Cortex of kidney (tissue), 1 donor: ENCODE measurements at places on chromosomes 4 and X.

DNA sequence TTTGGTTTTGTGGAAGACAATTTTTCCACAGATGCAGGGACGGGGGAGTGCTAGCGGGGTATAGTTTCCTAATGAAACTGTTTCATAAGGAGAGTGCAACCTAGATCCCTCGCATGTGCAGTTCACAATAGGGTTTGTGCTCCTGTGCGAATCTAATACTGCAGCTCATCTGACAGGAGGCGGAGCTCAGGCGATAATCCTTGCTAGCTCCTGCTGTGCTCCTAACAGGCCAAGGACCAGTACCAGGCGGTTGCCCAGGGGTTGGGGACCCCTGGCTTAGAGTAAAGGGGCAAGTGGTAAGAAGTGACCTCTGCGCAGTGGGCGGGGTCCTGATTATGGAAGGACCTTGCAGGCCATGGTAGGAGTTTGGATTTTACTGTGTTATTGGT is 3.8 kb downstream of the SCML1 start:
- DNase-seq, result no peak

DNA sequence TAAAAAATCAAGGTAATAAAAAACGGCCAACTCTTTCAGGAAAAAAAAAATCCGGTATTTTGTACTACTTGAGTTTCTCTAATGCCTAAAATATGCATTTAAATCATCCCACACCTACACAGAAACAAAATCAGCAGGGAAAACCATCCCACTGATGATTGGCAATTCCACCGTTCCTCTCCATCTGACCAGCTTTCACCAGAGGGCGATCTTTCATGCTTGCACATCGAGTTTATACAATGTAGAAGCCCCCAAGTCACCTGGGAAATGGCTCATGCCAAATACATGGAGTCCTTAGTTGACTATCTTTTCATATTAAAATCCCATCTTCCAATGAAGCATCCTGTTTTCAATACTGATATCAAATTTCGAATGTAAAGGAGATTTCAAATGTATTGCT is 69.2 kb downstream of the PTCHD1 start:
- no peak for DNase-seq

DNA sequence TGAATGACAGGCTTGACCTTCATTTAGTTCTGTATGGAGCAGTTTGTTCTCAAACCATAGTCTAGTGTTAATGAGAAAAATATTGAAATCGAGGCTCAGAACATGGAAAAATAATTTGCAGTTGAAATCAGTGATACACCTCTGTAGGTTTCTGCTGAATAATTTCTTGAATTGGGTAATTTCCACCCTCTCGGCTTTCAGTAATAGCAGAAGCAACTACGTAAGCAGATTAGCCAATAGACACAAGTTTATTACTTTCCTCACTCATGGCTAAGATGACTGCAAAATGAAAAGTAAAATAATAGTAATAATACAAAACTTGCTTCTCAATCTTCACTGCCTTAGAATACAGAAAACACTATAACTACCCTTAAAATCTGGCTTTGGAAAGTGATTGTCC is 46.0 kb downstream of the USP38 start:
- DNase-seq, result no peak

- DNase-seq, result no peak
Observed at GRCh38 chrX:20620306-20620705, 353.6 kb upstream of the RPS6KA3 start.
